Activated T-helper 1 cell treated with Interleukin-2 at 50 U/mL for 16 hours (primary cell): ENCODE measurements at places on chromosomes 7 and 10.

GRCh38 chr10:62302760-62303159 is 34.1 kb upstream of the RTKN2 start:
- no peak for DNase-seq

- no peak for DNase-seq
Observed at GRCh38 chr10:122637376-122637775, 62.3 kb downstream of the C10orf120 start.

GRCh38 chr7:151637781-151638261 is 118.1 kb upstream of the RHEB start:
- DNase-seq: no peak

DNA sequence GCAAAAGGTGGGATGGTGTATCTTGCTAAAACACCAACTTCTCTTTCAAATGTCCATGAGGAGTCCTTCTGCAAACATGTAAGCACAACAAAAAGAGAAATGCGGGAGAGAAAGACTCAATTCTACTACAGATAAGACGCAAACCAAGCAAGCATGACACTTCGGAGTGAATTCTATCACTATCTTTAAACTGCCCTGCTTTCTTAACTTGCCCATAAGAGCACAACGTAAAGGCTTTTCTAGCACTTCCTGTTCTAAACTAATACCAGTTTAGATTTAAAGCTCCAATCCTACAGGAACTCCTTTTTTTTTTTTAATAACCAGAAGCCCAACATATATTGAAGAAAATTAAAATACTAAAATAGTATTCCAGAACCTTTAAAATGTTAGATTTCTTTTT is 8.4 kb downstream of the RHEB start:
- no peak for DNase-seq

DNA sequence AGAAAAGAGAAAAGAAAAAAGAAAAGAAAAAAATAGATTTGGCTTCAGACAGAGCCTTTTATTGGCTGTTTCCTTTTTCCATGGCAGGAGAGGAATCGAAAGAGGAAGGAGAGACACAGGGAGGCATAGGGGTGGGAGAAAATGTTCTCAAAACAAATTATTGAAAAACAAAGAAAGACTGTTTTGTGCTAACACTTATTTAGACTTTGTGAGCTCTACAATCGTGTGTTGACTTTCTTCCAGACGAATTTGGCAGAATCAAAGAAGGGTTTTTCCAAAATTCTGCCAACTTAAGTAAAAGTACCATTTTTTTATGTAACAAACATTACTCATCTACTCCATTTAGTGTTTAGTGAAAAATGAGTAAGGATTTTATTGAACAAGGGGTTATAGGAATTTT is 982.2 kb downstream of the REEP3 start:
- no peak for DNase-seq

DNA sequence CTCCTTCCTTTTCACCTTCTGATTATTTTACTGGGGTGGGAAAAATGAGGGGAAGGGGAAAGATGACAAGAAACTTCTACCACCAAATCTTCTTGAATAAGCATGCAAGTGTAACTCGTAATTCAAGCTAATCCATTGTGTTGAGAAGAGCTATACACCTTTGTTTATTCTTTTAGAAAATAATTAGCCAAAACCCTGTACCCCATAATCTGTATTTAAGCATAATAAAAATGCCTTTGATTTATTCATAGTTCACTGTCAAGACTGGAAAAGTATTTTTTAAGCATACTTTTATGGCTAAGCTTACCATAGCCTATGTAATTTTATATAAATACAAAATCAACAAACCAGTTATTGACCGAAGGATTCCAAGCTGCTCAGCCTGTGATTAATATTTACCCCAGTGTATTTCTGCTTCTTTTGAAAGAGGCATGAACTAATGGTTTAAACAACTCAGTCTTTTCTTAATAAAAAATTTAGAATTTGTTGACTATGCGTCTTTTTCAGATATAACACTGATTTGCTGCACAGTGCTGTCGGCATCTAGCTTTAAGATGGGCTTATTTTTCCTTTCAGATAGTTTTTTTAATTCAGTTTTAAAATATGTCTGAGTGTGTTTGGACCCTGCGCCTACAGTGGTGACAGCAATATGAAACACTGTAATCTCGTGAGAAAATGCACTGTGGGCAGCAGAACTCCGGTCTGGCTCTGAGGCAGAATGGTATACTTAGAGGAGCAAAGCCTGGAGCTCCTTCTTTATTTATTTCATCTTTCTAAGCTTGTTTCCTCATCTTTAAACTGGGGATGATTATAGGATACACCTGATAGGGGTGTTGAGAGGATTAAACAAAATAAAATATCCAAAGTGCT is 238.8 kb upstream of the LRGUK start:
- no peak for DNase-seq

DNA sequence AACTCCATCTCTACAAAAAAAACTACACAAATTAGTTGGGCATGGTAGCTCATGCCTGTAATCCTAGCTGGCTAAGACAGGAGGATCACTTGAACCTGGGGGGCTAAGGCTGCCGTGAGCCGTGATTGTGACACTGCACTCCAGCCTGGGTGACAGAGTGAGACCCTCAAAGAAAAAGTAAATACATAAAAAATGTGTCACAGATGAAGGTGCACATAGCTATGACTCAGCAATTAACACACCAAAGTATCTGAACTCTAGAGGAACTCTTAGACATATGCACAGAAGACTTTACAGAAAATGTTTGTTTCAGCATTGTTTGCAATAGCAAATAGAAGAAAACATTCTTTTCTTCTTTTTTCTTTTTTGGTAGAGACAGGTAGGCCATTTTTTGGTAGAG is 8.3 kb downstream of the C10orf62 start:
- DNase-seq: no peak

DNA sequence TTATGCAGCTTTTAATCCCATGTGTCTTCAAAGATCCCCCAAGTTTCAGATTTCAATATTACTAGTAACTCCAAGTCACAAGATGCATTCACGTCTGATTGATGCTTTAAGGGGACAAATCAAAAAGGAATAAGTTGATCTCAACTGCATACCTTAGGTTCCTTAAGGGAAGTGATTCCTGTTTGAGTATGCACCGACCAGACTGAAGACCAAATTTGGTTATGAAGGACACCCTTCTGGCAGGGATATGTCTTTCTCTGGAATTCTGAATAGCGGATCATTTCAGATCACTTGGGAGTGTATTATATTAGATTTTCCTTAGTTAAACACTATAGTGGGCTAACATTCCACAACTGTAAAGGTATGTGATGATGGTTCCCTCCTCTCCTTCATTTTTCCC is 4.3 kb downstream of the KIF5B start:
- DNase-seq: no peak
